NCI-H1436 (cell line): ENCODE measurements at places on chromosomes 6 and 20.

GRCh38 chr6:157434349-157435033 is 53.5 kb downstream of the ZDHHC14 start:
- DNase-seq: no peak

- no peak for DNase-seq
Measured at GRCh38 chr20:32387252-32387651, 29.1 kb downstream of the ASXL1 start.

DNA sequence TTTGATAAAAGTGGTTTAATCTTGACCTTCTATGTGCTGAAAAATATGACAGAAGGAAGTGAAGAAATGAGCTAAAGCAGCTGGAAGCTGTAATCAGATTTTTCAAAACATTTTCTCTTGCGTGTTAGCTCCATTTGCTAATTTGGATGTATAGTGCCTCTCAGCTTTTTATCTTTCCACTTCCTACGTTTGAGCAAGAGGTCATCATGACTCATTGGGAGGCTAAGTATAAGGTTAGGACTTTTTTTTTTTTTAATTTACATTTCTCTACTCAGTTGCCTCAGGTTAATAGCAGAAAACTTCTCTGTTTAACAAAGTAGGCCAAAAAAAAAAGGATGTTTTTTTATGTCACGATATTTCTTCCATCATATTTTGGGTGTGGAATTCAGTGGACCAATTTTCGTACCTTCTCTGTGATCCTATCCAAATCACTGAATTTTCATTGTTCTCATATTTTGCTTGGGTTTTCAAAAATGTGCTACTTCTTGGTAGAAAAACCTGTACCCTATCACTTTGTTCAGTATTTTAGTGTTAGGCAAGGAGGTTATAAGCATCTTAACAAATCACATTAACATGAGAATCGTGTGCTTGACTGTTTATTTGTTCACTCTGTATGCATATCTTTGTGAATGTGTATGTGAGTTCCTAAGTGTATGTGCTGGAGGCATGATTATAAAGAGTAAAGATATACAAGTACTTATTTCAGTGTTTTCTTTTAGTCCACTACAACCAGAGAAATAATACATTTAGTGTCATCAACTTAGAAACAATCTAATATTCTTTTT is 1028.3 kb upstream of the EYS start:
- DNase-seq: no peak

DNA sequence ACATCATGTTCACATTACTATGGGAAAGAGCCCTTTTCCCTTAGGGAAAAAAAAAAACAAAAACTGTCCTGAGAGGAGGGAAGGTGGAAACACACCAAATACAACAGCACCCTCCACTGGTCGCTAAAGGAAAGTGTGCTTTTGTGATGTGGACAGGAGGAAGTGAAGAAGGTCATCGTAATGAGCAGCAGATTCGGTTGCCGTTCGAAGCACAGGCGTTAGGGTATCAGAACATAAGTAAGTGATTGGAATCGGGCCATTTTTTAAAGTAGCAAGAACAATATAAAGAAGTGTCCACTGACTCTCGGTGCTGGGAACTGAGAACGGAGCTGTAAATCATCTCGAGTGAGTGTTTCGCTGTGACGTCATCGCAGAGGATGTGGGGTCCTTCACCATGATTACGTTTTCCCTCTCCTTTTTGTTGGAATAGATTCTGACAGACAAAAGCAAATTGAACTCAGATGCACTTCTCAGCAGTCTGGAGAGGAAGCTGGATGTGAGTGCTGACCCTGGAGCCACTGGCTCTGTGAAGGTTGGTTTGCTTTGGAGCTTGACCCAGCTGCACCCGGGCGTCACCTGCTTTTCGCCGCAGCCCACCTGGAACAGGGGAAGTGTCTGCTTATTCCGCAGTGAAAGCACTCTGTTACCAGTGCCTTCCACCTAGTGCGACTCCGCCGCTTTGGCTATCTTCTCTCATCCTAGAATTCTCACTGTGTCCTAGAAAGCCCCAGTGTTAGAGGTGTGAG is 203.6 kb upstream of the GMDS start:
- peak; percentile 54 for DNase-seq

DNA sequence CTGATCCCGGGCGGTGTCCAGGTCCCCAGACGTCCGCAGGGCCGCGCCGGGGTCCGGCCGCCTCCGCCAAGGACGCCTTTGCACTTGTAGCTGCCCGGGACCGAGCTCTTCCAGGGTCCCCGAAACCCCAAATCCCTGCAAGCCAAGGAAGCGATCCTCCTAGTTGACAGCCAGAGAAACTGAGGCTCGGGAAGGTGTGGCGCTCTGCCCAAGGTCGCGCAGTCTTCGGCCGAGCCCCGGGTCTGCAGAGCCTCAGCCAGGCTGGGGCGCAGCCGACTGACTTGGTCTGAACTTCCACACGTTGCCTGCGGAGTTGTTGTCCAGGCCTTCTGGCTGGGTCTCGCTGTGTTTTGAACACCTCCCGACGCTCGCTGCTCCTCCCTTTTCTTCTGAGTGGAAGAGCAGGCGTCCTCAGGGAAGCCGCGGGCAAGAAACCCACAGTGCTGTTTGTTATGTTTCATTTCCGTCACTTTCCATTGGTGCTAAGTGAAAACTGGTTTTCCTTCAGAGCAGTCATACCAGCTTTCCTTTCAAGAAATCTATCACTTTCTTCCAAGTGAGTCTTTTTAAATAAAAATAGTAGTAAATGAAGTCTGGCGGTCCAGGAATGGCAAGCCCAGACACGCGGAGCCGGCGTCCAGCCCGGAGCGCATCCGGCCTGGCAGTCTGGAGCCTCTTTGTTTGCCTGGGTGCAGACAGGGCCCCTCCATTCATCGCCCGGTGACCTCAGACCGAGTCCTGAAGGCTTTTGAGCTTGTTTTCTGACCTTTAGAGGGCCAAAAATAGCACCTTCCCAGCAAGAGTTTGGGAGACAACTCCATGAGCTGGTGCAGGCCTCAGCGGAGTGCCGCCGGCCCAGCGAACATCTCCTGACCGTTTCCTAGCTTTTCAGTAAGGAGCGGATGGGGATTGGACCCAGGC is 698 bp downstream of the FAM210B start:
- no peak for DNase-seq

DNA sequence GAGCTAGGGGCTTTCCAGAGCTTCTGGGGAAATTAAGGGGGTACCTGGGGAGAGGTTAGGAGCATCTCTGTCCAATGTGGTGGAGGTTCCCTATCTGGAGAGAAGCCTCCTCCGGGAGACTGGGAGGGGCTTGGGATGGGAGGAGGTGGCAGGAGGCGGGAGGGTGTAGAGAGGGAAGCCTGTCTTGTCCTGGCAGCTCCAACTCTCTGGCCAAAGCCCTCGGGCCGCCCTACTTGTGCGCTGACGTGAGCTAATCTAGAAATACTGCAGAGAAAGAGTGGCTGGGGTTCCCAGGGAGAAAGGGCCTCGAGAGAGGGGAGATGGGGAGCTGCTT is 1.6 kb upstream of the SLC32A1 start:
- DNase-seq: no peak

DNA sequence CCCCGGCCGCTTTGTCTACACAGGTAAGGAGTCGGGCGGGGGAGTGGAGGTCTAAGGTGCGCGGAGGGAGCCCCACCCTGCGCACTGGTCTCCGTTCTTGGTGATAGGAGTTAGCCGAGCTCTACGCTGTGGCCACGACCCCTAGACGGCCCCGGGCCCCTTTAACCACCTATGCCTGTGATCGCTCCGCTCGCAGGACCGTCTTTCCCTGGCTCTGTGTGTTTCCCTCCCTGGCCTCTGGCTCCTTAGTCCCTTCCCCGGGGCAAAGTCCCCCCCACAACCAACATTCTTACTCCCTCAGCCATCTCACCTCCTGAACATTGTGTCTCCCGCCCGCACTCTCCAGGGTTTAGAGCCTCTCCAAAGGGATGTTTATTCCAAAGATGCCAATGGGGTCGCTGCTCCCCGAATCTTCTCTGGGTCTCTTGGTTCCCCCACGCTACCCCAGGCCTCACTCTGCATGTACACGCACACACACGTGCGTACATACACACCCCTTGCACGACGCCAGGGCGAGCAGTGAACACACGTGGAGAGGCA is 50.4 kb downstream of the CPXM1 start:
- no peak for DNase-seq

GRCh38 chr6:68988698-68989097 is 353.6 kb downstream of the ADGRB3 start:
- DNase-seq: no peak

DNA sequence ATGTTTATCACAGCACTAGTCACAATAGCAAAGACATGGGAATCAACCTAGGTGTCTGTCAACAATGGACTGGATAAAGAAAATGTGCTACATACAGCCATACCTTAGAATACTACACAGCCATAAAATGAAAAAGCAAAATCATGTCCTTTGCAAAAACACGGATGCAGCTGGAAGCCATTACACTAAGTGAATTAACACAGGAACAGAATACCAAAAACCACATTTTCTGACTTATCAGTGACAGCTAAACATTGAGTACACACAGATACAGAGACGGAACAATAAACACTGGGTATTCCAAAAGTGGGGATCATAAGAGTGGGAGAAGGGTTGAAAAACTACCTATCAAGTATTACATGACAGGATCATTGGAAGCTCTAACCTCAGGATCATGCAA is 43.3 kb upstream of the DST start:
- no peak for DNase-seq

DNA sequence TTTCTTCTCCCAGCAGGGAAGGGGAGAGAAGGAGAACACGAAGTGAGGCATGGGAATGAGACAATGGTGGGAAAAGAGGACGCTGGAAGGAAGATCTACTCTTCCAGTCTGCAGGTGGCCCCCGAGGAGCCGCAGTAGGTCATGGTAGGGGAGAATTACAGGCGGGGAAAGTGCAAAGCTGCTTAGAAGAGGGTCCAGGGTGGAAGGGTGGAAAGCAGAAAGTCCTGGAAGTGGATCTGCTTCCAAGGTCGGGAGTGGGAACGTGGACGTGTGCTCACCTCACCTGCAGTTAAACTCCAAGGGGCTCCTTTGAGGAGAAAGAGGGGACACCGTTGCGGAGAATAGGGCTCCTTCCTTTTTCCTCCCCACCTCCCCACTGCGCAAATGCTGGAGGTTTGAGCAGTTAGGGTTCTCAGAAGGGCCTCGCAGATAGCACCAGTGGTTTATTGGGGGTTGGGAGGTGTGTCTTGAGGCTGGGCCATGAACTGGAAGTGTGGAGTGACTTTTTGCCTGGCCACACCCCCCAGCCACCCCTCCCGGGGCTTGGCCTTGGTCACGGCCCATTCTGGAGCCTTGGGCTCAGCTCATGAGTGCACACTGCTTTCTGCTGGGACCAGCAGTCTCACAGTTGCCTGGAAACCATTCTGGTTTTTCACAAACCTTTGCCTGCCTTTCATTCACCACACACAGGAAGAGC is 100.4 kb upstream of the MLN start:
- no peak for DNase-seq

DNA sequence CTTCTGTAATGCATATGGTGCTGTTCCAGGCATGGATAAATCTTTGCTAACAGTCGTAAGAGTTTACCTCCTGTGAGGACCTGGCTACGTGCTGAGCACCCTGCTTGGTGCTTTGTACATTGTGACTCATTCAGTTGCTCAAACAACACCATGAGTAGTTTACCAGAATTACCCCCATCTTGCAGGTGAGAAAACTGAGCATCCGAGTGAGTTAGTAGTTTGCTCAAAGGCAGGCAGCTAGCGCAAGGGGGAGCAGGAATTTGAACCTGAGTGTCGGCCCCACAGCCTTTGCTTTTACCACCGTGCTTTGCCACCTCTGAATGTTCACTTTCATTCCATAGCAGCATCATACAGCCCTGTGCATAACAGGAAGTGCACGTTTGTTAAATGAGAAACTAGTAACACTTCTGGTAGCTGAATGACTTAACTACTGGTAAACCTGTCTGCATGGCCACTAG is 121.9 kb downstream of the MTHFD1L start:
- no peak for DNase-seq

DNA sequence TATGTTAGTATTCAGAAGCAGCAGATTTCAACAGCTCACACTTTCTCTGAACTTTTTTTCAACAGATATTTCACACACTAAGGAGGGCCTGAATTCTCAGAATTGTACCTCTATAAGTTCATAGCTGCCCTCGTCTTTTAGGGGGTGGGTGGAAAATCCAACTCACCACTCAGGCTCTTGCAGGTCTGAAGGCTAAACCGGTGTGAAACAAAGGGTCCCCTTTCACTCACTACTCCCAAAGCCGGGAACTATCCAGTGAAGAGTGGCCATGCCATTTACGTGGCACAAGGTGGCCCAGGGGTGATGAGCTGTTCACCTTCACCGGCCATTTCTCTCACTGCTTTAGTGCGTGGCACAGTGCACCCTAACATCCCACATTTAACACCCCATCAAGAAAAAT is 24.2 kb downstream of the TBC1D7 start:
- no peak for DNase-seq

DNA sequence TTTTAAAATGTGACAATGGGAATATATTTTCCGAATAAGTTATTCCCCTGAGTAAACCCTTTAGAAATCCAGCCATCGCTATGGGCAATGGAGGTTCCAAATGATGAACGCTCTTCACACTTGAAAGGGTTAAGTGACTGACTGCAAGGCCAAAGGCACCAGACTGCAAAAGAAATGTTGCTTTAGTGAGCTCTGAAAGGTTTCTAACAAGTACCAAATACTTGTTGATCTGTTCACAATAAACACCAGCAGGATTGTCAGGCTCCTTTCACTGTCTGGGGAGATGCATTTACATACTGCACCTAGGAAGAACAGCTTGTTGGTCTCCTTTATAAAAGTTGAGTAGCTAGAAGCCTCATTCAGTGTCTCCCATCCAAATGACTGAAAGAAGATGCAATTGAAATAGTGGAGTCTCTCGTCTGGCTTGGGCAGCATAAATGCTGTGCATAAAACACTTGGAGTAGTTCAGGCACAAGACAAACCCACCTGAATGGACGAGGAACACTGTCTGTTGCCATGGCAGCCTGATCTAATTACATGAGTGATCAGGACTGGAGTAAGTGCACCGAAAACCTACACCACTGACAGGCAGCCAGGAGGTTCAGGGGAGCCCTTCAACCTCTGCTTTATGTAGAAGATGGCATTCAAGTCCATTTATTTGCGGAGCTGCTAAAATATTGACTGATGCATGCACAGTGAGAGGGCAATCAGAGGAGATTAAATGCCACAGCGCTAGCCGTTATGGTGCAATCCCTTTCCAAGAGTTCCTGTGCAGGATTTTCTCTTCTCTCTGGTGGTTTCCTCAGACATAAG is 2.9 kb downstream of the ATXN1 start:
- peak; percentile 46 for DNase-seq

DNA sequence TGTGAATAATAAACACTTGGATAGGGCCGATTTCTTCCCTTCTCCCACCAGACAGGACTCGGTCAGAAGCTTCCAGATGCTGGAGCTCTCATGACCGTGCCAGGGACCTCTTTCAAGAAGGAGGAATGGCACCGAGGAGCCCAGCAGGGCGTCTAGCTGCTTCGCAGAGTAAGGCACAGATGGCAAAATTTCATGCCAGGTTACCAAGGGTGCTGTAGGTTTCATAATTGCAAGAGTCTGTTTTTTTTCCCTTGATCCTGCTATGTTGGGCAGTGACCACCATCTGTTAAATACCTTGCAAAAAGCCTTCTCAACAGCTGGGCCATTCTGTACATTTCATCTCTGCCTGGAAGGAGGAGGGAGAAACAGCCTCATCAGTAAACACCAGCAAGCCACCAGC is 111.8 kb downstream of the EDN3 start:
- no peak for DNase-seq
